SJCRH30 (cell line): ENCODE measurements at places on chromosomes 16 and 17. TPM values are rescaled to one million over a fixed set of nuclear protein-coding genes. Genes with fewer than 3 reads are reported as not detected.
A peak's percentile ranks its signal among the peaks of the same experiment; 100 is the strongest.

Gene MOSMO
- 12.1 and 12.5 TPM in 2 replicates for total RNA-seq

DNA sequence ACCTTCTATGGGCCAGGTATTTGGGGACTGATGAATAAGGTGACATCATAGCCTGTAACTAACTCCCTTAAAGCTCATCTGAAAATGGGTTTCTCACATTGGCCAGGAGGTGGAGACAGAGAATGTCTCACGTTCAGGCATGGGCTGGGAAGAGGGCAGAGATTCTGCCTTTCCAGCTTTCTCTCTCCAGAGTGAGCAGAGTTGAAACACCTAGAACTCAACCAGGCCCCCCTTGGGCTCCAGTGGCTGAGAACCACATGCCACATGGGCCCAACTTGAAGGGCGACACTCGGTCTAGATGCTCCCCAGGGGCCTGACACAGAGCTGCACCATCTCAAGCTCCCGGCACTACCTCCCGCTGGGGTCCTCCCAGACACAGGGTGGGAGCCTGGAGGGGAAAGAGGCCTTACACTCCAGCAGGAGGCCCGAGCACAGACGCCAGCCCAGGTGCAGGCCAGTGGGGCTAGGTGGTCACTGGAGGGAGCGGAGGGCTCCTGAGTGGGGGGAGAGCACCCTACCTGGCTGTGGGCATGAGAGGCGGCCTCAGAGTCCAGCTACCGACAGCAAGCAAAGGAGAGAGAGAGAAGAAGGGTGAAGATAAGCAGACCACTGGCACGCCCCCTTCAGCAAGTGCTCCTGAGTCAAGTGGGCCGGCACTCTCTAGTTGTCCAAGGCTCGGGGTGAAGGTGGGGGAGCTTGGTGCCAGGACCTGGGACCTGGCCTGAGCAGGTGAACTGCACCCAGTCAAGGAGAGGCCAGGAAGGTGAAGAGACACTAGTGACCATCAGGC lies 55.9 kb downstream of the MYO18A start:
- no peak overlapping the region for H3K4me3 ChIP-seq
- no peaks in the 10 kb centered on the region for H3K27me3 ChIP-seq
- peaks cover 14% of the 10 kb centered on the region for H3K36me3 ChIP-seq
- H3K27ac ChIP-seq = no peak overlapping the region
- 0 out of 2 replicates have a peak, but pooled peaks cover 2% of the 10 kb centered on the region for H3K4me1 ChIP-seq

Gene MYH13
- total RNA-seq = 0.46 and 0.57 TPM in 2 replicates

DNA sequence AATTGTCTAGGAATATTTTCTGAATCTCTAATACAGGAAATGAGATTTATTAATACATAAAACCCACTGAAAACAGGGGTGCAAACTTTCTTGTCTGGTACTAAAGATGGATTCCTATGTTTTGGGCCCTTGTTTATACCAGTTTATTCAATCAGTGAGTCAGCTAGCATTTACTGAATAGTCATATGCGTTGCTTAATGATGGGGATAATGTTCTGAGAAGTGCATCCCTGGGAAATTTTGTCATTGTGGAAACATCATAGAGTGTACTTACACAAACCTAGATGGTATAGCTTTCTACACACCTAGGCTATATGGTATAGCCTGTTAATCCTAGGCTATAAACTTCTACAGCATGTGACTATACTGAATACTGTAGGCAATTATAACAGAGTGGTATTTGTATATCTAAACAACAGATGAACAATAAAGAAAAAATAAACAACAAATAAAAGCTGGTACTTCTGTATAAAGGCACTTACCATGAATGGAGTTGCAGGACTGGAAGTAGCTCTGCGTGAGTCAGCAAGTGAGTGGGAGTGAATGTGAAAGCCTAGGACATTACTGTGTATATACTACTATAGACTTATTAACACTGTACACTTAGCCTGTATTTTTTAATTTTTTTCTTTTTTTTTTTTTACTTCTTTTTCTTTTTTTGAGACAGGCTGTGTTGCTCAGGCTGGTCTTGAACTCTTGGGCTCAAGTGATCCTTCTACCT lies 63.7 kb downstream of the SIAH1 start:
- no peak for DNase-seq
- H3K27me3 ChIP-seq = no peaks in the 10 kb centered on the region
- H3K27ac ChIP-seq = no peak overlapping the region
- H3K36me3 ChIP-seq = peaks cover 3% of the 10 kb centered on the region
- H3K4me3 ChIP-seq = no peak overlapping the region

Gene ARL6IP1
- total RNA-seq = 304 and 310 TPM in 2 replicates

Gene LGALS9B
- not detected in 2 replicates for total RNA-seq

- H3K36me3 ChIP-seq = no peaks in the 10 kb centered on the region
- H3K27ac ChIP-seq = no peak overlapping the region
- peak overlapping the region; percentile 17 for H3K4me3 ChIP-seq
Measured at GRCh38 chr17:80937462-80938381, 53.9 kb upstream of the CHMP6 start.

GRCh38 chr17:27475070-27475673 lies 18.9 kb downstream of the KSR1 start:
- no peak overlapping the region for H3K27ac ChIP-seq
- DNase-seq = no peak
- peaks cover 4% of the 10 kb centered on the region for H3K4me1 ChIP-seq
- no peaks in the 10 kb centered on the region for H3K36me3 ChIP-seq

Gene SLC38A8
- not detected in 2 replicates for total RNA-seq

GRCh38 chr17:13593757-13594156 lies 8.0 kb downstream of the HS3ST3A1 start:
- no peak for DNase-seq
- H3K27ac ChIP-seq = no peak overlapping the region
- peaks cover 29% of the 10 kb centered on the region for H3K4me1 ChIP-seq
- no peak overlapping the region for H3K4me3 ChIP-seq
- H3K27me3 ChIP-seq = no peaks in the 10 kb centered on the region
- H3K36me3 ChIP-seq = no peaks in the 10 kb centered on the region

DNA sequence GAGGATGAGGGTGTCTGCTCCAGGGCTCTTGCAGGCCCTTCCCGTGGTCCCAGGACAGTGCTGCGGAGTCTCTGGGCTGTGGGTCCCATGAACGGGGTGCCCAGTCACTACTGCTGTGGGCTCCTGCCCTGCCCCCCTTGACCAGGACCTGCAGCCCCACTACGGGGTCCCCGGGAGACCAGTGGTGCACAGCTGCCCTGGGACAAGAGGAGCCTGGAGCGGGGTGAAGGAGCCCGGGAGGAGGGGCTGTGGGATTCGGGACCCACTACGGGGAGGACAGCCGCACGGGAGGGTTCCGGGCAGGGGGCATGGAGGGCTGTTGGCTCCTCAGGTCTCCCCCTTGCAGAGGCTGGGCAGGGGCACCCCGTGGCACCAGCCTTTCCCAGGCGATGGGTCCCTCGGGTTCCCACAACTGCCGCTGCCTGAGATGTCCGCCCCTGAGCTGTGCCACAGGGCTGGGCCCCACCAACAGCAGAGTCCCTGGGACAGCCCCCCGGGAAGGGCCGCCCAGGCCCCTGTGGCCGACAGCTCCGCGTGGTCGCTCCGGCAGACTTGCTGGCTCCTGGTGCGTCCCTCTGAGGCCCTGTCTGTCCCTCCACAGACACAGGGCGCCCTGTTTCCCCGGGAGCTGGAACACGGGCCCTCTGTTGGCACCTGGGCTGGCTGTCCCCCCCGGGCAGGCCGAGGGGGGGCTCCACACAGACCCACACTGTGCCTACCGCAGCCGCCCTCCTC lies 52.1 kb upstream of the GNG13 start:
- H3K4me3 ChIP-seq = no peak overlapping the region
- DNase-seq = no peak
- no peaks in the 10 kb centered on the region for H3K4me1 ChIP-seq
- H3K27ac ChIP-seq = no peak overlapping the region
- H3K27me3 ChIP-seq = no peaks in the 10 kb centered on the region
- H3K36me3 ChIP-seq = no peaks in the 10 kb centered on the region

Gene TMEM170A
- 21.6 and 22.0 TPM in 2 replicates for total RNA-seq

Gene EVPL
- 0.63 and 1.1 TPM in 2 replicates for total RNA-seq
